Small intestine (tissue), 16 donors: ENCODE measurements at places on chromosomes 12 and 14.

DNA sequence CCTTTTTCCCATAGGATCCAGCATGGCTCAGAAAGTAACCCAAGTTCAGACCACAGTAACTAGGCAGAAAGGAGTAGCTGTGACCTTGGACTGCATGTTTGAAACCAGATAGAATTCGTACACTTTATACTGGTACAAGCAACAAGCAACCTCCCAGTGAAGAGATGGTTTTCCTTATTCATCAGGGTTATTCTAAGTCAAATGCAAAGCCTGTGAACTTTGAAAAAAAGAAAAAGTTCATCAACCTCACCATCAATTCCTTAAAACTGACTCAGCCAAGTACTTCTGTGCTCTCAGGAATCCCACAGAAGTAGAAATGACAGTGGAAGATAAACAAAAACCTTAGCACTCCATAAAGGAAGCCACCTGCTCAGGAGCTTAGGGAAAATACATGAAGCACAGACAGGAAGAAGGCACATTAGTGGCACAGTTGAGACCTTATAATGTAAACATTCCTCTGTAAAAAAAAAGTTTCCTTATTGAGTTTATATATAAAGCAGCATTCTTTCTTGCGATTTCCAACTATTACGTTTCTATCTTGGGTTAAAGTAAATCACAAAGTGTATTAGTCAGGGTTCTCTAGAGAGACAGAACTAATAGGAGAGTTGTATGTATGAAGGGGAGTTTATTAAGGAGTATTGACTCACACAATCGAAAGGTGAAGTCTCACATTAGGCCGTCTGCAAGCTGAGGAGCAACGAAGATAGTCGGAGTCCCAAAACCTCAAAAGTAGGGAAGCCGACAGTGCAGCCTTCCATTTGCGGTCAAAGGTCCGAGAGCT lies 398.4 kb downstream of the DAD1 start:
- peak overlapping the region; percentile 90 for H3K27ac ChIP-seq
- no peaks in the 10 kb centered on the region for H3K27me3 ChIP-seq

DNA sequence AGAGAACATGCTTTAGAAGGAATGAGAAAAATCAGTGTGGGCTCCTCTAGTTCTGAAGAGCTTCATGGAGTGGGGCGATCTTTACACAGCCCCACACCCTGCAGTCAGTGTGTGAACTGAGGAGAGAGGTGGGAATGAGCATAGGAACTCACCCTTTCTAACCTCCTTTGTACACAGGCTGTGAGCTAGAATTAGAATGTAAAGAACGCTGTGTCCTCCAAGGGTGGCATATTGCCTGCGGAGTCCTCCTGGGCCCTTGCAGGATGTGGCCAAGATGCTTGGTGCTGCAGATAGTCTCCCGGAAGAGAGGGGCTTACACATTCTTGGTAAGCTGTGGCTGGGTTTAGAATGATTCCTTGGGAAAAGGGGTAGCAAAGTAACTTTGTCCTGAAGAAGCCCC lies 43.9 kb downstream of the NINJ2 start:
- H3K27me3 ChIP-seq: no peaks in the 10 kb centered on the region
- no peaks in the 10 kb centered on the region for H3K36me3 ChIP-seq
- H3K4me1 ChIP-seq: no peaks in the 10 kb centered on the region
- no peak overlapping the region for H3K27ac ChIP-seq

DNA sequence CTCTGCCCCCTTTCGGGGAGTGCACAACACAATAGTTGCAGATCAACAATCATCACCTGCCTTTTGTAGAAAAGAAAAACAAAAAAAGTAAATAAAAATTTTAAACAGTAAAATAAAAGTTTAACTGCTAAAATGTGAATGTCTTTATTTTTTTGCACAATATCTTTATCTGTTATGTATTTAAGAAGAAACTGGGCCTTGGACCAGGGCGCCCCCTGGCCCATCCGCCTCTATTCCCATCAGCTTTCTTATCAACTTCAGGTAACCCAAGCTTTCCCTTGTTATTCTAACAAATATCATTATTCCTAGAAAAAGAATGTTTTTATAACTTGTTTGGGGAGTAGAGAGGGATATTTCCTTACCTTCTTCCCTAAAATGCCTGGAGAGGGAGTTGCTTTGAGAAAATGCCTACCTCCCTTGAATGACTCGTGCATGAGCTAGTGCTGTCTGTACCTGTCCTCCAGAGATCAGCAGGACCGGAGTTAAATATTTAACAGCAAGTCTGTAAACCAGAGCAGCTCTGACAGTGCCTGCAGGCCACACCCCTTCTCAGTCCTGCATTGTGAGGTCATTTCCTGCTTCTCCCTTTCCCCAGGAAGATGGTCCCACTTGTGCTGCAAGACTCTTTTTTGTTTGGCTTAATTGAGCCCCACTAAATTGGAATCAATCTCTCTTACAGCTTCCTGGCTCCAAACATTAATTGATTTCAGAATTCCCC lies 192.8 kb upstream of the RGS6 start:
- H3K4me3 ChIP-seq: no peak overlapping the region
- no peaks in the 10 kb centered on the region for H3K27me3 ChIP-seq
- H3K27ac ChIP-seq: peak overlapping the region; percentile 70
- peak; percentile 81 for DNase-seq

- H3K36me3 ChIP-seq: no peaks in the 10 kb centered on the region
- no peaks in the 10 kb centered on the region for H3K27me3 ChIP-seq
- H3K27ac ChIP-seq: no peak overlapping the region
- H3K4me3 ChIP-seq: no peak overlapping the region
Observed at GRCh38 chr14:80381807-80382363, 170.6 kb upstream of the DIO2 start.

DNA sequence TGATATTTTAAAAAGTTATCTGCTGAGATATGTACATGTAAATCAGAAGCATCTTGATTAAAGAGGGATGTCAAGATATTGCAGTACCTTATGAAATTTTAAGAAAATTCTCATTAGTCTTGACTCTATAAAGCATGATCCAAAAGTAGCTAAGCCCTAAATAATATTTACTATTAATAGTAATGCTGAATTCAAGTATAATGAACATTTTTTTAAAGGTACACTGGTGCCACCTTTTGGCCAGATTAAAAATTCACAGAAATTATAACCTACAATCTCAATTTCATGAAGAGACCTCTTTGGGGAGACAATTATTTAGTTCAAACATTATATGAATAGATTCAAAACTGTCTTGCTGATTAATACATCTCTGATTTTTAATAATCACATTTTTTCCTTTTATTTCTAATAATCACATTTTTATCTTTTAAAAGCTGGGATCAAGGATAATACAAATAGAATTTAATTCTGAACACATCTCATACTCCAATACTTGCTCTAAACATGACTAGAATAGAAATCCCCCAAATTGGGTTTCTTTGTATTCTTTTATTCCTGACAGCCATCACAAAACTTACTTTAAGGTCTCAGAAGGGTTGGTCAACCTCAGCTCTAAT lies 13.4 kb downstream of the AKAP5 start:
- no peak overlapping the region for H3K27ac ChIP-seq
- no peaks in the 10 kb centered on the region for H3K36me3 ChIP-seq
- H3K4me3 ChIP-seq: no peak overlapping the region

DNA sequence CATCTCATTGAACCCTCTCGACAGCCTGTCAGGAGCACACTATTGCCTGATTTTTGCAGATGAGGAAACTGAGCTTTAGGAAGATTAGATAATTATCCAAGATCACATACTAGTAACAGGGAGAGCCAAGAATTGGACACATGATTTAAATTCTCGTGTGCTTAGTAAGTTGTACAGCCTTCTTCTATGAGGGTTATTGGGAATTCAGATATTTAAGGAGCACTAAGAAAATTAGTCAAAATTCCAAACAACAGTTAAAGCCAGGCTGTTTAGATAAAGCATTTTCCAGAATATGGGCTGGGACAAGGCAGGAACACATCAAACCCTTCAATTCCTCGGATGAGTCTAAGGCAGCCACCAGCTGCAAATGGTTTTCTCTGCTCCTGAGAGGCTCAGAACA lies 148.8 kb downstream of the TMEM30B start:
- H3K36me3 ChIP-seq: no peaks in the 10 kb centered on the region
- no peaks in the 10 kb centered on the region for H3K27me3 ChIP-seq
- H3K4me1 ChIP-seq: no peaks in the 10 kb centered on the region
- no peak for DNase-seq
- no peak overlapping the region for H3K4me3 ChIP-seq

DNA sequence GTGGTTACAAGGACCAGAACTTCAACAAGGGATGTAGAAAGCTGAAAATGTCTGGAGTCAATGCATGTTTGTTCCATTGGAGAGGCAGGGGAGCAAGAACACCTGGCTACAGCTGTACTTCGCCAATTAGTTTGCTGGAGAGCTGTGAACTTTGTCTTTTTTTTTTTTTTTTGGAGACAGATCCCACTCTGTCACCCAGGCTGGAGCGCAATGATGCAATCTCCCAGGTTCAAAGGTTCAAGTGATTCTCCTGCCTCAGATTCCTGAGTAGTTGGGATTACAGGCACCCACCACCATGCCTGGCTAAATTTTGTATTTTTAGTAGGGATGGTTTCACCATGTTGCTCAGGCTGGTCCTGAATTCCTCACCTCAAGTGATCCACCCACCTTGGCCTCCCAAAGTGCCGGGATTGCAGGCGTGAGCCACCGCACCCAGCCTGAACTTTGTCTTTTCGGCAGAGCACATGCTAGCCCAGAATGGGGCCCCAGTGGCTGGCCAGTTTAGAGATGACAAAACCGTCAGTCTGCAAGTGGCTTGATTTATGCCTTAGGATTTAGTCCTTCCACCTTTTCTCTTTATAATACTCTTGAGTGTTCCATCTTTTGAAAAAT lies 55.5 kb downstream of the AVPR1A start:
- H3K27me3 ChIP-seq: no peaks in the 10 kb centered on the region
- DNase-seq: peak; percentile 64
- H3K27ac ChIP-seq: no peak overlapping the region
- H3K4me1 ChIP-seq: peaks cover 23% of the 10 kb centered on the region
- no peaks in the 10 kb centered on the region for H3K36me3 ChIP-seq

DNA sequence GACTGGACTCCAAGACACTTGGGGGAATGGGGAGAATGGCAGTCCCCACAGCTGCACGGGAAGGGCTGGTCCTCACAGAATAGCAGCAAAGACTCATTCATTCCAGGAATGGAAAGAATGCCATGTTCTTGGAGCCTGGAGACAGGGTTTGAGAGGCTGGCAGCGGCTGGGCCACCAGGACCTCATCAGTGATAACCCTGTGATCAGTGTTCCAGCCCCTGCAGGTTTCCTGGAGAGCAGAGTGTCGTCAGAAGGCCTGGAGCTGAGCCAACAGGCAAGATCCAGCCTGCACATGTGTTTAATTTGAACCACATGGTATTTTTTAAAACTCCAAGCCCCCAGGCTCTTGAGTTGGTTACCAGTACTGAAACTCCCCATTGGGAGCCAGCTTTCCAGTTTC lies 11.3 kb downstream of the BDKRB1 start:
- no peaks in the 10 kb centered on the region for H3K36me3 ChIP-seq
- H3K27ac ChIP-seq: no peak overlapping the region
- no peaks in the 10 kb centered on the region for H3K27me3 ChIP-seq
- peak overlapping the region; percentile 3 for H3K4me3 ChIP-seq
- no peaks in the 10 kb centered on the region for H3K4me1 ChIP-seq
- DNase-seq: peak; percentile 66

GRCh38 chr12:113471619-113472171 lies at the start of gene LHX5:
Gene LHX5 (minus strand): TSS chr12:113471871. CDS start chr12:113471498, 373 bp downstream.
- DNase-seq: no peak
- no peaks in the 10 kb centered on the region for H3K4me1 ChIP-seq
- no peak within 1 kb of the TSS for H3K27ac ChIP-seq
- H3K4me3 ChIP-seq: no peak within 1 kb of the TSS
- H3K36me3 ChIP-seq: no peaks in the 10 kb centered on the region
- H3K27me3 ChIP-seq: peaks cover 93% of the 10 kb centered on the region
